Progenitor cell of endocrine pancreas (in vitro differentiated cells): ENCODE measurements at places on chromosomes 5 and 9. TPM values are rescaled to one million over a fixed set of nuclear protein-coding genes. Genes with fewer than 3 reads are reported as not detected.

TSPAN17 gene
- total RNA-seq, result 37.3 and 37.5 TPM in 2 replicates

- DNase-seq, result peak; percentile 62
These were observed at the start of gene INSYN2B for GRCh38 chr5:169980418-169981053. Gene INSYN2B, minus strand, starts transcription at chr5:169980495. Its CDS starts 96,597 bp downstream, at chr5:169883898.

GRCh38 chr5:140925806-140926442 is at the start of gene PCDHAC1:
Gene PCDHAC1, plus strand, starts transcription at chr5:140926299. Its CDS starts 594 bp downstream, at chr5:140926893.
- peak; percentile 22 for DNase-seq

- no peak for DNase-seq
These were observed 524 bp downstream of the CCNB1 start for GRCh38 chr5:69167493-69167855.

- DNase-seq, result no peak
These were observed 84.9 kb downstream of the ZNF608 start for GRCh38 chr5:124661317-124662141.
